ENCODE measurements at places on chromosomes 13 and 19.

GRCh38 chr13:47372751-47373150 lies 475.9 kb upstream of the HTR2A start:
- DNase-seq: no peak

GRCh38 chr13:33785384-33785783 lies 32.6 kb upstream of the RFC3 start:
- DNase-seq: no peak

GRCh38 chr13:113952983-113953520 lies 20.8 kb downstream of the C13orf46 start:
- DNase-seq: no peak

DNA sequence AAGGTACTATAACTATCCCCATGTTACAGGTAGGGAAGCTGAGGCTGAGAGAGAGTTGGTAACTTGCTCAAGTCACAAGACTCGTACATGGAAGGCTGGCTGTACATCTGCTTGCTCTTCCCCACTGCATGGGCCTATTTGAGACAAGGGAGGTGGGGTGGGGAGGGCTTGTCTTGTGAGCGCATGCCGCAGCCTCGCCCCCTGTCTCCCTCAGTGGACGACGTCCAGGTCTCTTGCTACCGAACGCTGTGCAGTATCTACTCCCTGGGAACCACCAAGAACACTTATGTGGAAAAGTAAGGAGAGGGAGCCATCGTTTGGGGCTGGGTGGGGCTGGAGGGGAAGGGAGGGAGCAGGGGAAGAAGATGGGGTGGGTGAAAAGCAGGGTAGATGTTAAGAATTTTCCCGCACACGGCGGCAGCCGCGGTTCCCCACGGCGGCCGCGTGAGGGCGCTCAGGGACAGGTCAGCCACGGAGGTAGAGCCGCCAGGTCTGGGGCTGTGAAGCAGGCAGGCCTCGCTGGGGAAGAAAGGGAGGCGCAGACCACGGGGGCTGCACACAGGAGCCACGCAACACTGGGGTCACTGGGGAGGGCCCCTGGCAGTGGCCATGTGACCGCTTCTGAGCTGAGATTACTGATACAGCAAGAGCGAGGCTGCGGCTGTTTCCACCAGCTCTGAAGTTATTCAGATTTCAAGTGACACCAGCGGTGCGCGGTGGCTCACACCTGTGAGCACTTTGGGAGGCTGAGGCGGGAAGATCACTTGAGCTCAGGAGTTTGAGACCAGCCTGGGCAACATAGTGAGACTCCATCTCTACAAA lies 81.5 kb downstream of the RYR1 start:
- DNase-seq: peak; percentile 69

DNA sequence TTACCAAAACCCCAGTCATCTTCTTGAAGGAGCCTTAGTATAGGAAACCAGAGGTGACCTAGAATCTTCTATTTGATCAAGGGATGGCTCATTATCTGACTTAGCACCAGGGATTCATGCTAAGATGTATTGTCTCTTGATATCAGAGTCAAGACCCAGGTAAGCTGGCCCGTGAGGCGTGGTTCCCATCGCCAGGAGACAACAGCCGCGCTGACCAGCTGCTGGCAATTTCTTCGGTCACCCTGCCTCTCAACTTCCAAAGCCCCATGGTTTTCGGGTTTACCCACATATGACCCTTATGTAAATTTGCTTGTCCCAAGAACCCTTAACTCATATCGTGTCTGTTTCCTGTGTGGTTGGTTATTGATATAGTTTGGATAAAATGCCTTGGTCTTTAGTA lies 77.7 kb upstream of the VSTM2B start:
- no peak for DNase-seq

GRCh38 chr13:59963827-59964226 lies 199.9 kb downstream of the DIAPH3 start:
- DNase-seq: no peak

DNA sequence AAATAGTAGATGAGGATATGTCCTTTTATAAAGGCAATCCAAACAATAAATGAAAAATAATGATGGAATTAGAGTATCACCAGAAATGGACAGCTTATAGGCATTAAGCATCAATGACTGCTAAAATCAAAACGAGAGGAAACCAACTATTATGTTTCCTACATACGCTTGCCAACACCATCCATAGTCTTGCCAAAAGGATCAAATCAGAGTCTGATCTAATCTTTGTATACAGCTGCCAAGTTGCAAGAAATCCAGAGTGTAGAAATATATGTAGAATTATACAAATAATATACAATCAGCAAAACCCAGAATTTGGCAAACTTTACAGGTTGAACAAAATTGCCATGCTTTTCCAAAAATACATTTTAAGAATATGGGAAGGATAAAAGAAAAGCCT lies 1661.6 kb downstream of the SLITRK1 start:
- DNase-seq: no peak

DNA sequence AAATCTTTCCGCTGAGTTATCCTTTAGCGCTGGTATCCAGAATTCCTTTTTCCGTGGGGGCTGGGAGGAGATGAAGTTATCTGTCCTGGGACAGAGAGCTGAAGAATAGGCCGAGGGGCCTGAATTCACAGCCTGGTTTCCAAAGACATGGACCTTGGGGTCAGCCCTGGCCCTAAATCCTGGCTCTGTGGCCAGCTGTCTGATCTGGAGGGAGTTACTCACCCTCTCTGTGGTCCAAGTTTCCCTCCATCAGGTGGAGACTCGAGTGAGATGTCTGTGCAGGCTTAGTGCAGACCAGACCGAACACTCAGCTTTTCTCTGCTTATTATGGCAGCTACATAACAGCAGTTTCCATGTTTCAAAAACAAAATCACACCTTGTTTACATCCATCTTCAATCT lies 59.6 kb downstream of the CDADC1 start:
- no peak for DNase-seq

DNA sequence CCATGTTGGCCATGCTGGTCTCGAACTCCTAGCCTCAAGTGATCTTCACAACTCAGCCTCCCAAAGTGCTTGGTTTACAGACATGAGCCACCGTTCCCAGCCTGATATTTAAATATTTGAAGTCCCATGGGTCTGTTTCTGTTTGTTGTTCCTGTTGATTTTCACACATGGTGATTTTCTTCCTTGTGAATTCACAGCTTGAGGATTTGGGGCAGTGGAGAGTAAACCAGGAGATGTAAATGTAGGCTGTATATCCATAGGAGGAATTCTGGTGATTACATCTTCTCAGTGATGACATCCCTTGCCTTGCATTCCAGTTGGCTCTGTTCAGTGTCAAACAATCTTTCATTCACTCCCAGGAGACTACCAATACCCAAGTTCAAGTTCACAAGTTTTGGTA lies 471.9 kb downstream of the KCTD12 start:
- no peak for DNase-seq

DNA sequence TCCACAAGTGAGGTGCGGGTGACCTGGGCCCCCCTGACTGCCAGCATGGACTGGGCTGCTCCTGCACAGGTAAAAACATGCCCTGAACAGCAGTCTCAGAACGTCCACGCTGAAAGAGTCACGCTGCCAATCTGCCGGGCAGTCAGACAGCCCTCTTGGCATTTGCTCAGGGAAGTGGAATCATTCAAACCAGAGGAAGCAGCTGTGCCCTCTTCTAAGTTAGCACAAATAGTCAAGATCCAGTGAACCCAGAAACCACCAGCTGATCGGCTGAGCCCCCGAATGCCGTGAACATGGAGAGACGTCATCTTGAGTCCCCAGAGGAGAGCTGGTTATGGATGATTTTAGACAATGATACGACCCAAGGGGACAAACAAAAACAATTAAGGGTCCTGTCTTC lies 34.4 kb downstream of the KLF2 start:
- DNase-seq: no peak

DNA sequence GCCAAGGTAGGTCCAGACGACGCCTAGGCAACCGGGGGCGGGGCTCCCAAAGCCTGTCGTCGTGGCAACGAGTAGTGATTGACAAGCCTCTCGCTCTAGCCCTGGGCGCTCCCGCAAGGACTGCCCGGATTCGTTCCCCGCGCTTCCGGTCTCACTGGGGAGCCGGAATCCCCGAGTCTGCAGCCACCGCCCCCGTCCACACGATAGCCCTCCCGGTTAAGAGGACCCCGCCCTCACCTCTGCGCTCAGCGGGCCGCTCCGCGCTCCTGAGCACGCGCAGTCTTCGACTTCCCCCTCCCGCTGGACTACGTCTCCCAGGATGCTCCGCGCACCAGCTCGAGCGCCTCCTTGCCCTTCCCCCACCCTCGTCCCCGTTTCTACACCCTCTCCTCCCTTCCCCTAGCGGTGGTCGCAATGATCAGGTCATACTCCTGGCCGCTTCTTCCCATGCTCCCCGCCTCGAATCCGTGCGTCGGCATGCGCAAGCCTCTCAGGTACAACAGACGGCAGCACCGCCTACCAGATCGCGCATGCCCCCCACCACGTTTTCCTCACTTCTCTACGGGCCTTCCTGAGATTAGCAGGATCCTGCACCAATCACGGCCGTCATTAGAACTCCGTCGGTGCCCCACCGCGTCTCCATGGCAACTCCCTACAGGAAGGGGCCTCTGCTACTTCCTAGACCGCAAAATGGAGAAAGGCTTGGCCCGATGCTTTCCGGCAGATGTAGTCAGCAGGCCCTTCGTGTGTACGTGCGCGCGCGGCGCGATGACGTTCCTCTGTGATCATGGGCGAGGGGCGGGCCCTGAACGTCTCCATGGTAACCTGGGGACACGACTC lies at the start of gene MZF1:
MZF1 (minus strand) TSS at position 518 of the 840 bp plus-strand sequence. CDS start 1,946 bp downstream, outside the sequence.
- DNase-seq: no peak

DNA sequence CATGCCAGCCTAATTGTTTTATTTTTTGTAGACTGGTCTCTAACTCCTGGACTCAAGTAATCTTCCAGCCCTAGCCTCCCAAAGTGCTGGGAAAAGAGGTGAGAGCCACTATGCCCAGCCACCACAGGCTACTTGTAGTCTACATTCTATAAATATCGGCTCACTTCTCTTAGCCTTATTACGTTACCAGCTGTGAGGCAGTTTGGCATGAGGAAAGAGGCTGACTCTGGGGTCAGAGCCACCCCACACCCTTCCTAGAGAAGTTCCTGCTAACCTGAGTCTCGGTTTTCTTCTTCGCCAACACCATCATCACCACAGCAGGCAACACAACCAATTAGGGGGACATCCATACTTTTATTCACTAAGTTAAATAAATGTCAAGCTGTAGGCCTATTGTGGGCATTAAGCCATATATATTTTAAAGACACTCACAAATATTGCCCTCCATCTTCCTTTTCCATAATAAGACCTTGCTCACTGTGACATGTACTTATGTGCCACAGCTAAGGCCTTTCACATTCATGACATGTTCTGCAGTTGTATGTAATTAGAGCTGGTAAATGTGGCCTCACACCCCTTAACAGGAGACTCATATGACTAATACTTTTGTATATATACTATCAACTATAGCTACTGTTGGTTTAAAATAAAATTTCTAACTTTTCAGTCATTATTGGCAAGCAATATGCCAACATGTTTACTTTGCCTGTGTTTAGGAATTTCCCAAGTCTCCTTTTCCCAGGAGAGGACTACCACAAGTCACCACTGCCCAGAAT lies 5.7 kb downstream of the SLC25A30 start:
- DNase-seq: no peak

DNA sequence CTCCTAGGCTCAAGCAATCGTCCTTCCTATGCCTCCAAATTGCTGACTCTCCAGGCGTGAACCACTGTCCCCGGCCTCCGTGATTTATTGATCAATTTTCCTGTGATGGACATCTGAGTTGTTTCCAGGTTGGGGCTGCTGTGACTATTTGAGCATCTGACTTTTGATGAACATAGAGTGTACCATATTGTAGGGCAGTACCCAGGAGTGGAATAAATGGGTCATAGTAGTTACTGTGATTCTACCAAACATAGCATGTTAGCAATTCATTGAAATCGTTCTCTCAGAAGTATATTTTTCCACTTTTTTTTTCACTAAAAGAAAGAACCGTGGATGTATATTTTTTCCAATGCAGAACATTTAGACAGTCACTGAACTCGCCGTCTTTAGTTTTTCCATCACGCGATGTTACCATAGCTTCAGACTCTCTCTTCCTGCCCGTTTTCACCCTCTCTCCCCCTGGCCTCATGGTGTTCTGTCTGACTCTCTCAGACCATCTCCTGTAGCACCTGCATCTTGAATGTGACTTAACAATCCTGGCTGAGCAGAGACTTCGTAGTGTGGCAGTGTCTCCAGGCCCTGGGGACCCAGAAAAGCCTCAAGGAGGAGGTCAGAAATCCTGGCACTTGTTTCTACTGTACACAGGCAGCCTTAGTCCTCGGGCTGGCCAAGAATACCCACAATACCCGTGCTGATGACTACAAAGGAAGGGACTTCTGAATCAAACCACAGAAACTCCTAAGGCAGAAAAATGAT lies 3.2 kb upstream of the RASGRP4 start:
- no peak for DNase-seq

DNA sequence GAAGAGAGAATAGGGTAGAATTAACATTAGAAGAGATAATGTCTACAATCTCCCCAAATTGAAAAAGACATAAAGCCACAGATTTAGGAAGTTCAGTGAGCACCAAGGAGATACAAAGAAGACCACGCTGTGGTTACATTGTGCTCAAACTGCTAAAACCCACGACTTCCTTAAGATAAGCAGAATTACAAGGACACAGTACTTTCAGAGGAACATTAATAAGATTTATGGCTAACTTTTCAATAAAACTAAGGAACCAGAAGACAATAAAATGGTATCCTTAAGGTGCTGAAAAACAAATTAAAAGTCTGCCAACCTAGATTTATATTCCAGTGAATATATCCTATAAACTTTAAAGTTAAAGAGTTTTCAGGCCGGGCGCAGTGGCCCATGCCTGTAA lies 7.4 kb upstream of the IL17D start:
- DNase-seq: no peak

- DNase-seq: no peak
These were observed 19.8 kb upstream of the CEACAM4 start for GRCh38 chr19:41646589-41647204.
